ENCODE measurements at places on chromosomes 13 and 19. TPM values are rescaled to one million over a fixed set of nuclear protein-coding genes. Genes with fewer than 3 reads are reported as not detected.

GRCh38 chr13:94712812-94713560 is 641 bp upstream of the SOX21 start:
- no peak for DNase-seq
- peaks cover 9% of the 10 kb centered on the region for H3K4me1 ChIP-seq
- H3K27me3 ChIP-seq, result peaks cover 26% of the 10 kb centered on the region
- no peak overlapping the region for H3K4me3 ChIP-seq
- no peak overlapping the region for H3K27ac ChIP-seq

DNA sequence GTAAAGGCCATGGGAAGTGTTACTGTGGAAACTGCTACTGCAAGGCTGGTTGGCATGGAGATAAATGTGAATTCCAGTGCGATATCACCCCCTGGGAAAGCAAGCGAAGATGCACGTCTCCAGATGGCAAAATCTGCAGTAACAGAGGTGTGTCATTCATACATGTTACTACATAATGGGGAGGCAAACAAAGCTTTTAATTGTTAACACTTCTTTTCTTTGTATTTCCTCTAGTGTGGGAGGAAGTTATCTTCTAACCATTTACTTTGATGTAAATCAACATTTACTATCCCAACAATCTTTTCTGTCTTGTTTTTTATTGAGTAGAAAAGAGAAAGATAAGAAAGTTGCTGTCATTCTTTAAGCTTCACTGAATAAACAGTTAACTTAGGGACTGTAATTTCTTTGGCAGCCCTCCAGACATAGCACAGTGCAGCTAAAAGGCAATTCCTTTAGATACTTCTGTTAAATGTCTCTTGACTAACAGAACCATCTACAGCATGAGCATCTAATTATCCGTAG is 126.9 kb downstream of the ITGBL1 start:
- H3K4me3 ChIP-seq, result no peak overlapping the region
- no peaks in the 10 kb centered on the region for H3K27me3 ChIP-seq
- no peaks in the 10 kb centered on the region for H3K4me1 ChIP-seq
- no peak overlapping the region for H3K27ac ChIP-seq
- H3K36me3 ChIP-seq, result no peaks in the 10 kb centered on the region

DNA sequence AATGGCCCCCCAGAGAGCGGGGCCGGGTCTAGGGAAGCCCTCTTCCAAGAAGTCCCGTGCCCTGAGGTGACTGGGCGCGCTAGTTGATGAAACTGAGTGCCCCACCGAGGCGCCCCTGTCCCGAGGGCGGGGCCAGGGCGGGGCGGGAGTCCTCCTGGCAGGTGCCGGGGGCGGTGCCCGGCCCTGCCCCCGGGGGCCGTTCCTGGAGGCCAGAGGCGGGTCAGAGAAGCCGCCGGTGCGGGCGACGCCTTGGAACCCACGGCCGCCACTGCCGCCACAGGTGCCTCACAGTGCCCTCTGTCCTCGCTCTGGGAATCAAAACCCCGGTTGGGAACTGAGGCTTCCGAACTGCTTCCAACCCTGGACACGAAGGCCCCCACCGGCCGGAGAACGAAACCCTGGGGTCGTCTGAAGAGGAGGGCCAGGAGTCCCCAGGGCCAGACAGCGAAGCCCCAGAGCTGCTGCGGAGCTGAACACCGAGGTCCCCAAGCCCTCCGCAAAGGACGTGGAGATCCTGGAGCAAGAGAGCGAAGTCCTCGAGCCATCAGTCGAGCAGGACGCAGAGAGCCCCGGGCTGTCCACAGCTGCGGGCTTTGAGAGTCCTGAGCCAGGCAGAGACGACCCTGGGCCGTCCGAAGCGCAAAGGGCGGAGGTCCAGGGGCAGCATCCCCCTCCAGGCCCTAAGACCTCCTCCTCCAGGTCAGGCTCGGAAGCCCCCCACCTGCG is at the start of gene MISP3:
Gene MISP3 (plus strand): TSS at position 252 of the 726 bp plus-strand sequence. CDS start 524 bp downstream, outside the sequence.
- H3K4me1 ChIP-seq, result peaks cover 33% of the 10 kb centered on the region
- DNase-seq, result no peak
- H3K36me3 ChIP-seq, result no peaks in the 10 kb centered on the region
- peak within 1 kb of the TSS; percentile 64 for H3K27ac ChIP-seq
- peak within 1 kb of the TSS; percentile 73 for H3K4me3 ChIP-seq

GRCh38 chr19:2771786-2772674 is 11.0 kb downstream of the SGTA start:
- no peak overlapping the region for H3K27ac ChIP-seq
- H3K4me3 ChIP-seq, result no peak overlapping the region
- peaks cover under 1% of the 10 kb centered on the region for H3K36me3 ChIP-seq
- H3K27me3 ChIP-seq, result no peaks in the 10 kb centered on the region
- peaks cover 18% of the 10 kb centered on the region for H3K4me1 ChIP-seq

DNA sequence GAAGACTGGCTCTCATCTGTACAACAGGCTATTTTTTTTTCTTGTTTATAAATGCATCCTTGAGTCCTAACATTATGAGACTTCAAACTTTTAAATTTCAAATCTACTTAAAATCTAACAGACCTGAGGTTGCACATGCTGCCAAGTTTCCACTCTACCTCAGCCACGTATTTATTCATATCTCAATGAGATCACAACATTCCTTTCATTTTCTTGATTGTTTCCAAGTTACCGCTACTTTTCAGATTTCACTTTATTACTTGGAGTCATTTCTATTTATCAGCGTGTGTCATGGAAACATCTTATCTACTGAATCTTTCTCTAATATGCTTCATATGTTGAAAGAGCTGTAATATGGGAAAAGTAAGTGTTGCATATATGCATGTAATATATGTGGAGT is 1257.5 kb upstream of the ATXN8OS start:
- H3K4me1 ChIP-seq, result no peaks in the 10 kb centered on the region
- DNase-seq, result no peak
- H3K27ac ChIP-seq, result no peak overlapping the region
- H3K36me3 ChIP-seq, result no peaks in the 10 kb centered on the region

- H3K4me1 ChIP-seq, result no peaks in the 10 kb centered on the region
- H3K27ac ChIP-seq, result no peak overlapping the region
- DNase-seq, result no peak
- H3K4me3 ChIP-seq, result no peak overlapping the region
- no peaks in the 10 kb centered on the region for H3K36me3 ChIP-seq
Observed at GRCh38 chr19:28876609-28877123, 336.3 kb downstream of the UQCRFS1 start.

- H3K27ac ChIP-seq, result no peak overlapping the region
- H3K36me3 ChIP-seq, result no peaks in the 10 kb centered on the region
- H3K4me3 ChIP-seq, result no peak overlapping the region
- H3K4me1 ChIP-seq, result no peaks in the 10 kb centered on the region
Observed at GRCh38 chr13:102203718-102204117, 198.1 kb downstream of the FGF14 start.

GRCh38 chr13:112821340-112822055 is 131.7 kb downstream of the ATP11A start:
- H3K4me3 ChIP-seq, result no peak overlapping the region
- peaks cover 18% of the 10 kb centered on the region for H3K36me3 ChIP-seq
- H3K27ac ChIP-seq, result no peak overlapping the region
- H3K27me3 ChIP-seq, result no peaks in the 10 kb centered on the region
- no peaks in the 10 kb centered on the region for H3K4me1 ChIP-seq

OR7C1 gene
- not detected for total RNA-seq

HPN gene
- not detected for total RNA-seq

KLK1 gene
- 0.27 TPM for total RNA-seq

UNC13A gene
- total RNA-seq, result not detected

FDX2 gene
- total RNA-seq, result 30.0 TPM

RASIP1 gene
- total RNA-seq, result 0.22 TPM

All from CD8-positive, alpha-beta memory T cell (primary cell).